NCI-H1694 (cell line): ENCODE measurements at places on chromosomes 2 and 18.
A peak's percentile ranks its signal among the peaks of the same experiment; 100 is the strongest.

- DNase-seq: no peak
Measured at GRCh38 chr2:53568469-53568868, 199.1 kb upstream of the CHAC2 start.

GRCh38 chr2:121124330-121124729, 160.7 kb downstream of the TFCP2L1 start:
- no peak for DNase-seq

- DNase-seq: peak; percentile 57
Measured at GRCh38 chr2:217713395-217714286, 289.2 kb downstream of the TNS1 start.

DNA sequence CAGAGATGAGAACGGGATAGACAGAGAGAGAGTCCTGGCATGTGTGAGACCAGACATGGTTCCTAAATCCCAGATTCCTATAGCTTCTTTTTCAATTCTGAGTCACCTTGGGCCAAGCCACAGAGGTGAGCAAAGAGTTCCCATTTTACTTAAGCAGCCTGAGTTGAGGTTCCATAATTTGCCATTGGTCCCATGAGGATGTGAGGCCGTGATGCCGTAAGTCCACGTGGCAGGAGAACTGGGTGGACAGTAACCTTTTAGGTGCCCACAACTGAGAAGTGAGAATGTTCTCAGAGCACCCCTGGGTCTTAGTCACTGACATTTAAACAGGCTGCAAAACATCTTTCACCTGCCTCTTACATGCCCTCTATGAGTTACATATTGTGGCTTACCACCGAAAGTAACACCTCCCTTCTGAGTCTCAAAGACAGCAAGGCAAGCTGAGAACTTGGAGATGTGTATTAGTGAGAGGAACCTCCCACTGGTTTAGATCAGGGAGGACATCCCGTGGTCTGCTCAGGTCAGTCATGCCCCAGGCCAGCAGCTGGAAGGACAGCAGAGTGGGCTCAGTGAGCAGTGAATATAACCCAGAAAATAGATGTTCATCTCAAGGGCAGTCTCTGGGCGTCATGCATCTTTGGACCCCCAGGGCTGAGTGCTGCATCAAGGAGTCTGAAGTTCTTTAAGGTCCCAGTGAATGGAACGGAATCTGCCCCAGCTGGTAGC, 127.9 kb upstream of the LGALSL start:
- DNase-seq: no peak

GRCh38 chr2:225911019-225911418, 511.5 kb downstream of the NYAP2 start:
- no peak for DNase-seq

DNA sequence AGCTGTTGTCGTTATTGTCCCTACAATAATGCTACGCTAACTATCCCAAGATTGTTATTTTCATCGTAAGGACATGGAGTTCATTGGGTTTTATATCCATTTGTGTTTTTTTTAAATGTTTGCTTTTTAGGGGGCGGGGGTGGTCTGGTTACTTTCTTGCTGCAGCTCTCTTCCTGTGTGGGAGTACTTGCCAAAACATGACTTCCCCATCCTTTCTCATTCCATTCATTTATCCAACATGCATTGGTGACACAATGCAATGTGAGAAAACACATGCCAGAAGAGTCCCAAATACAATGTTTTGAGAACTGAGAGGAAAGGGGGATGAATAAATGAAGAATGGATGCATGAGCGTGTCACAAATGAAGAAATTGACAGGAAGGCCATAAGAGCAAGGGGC, 55.9 kb downstream of the E2F6 start:
- DNase-seq: no peak

GRCh38 chr2:157190151-157190550, 67.4 kb upstream of the GALNT5 start:
- DNase-seq: no peak

DNA sequence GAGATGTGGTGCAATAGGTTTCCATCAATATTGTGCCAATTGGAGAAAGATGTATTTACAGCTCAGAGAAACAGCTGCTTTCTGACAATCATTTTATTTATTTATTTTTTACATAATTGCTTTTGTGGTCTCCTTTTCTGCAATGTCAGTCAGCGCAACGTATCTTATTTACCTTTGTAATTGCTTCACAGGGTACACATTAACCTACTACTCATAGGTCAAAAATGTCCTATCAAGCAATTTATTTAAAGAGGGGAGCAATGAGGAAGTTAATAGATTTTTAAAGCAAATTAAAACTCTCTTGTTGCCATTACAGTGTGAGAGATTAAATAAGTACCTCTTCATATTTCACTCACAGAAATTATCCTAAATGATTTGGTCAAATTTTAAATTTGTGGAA, 291.0 kb downstream of the CALCRL start:
- no peak for DNase-seq

DNA sequence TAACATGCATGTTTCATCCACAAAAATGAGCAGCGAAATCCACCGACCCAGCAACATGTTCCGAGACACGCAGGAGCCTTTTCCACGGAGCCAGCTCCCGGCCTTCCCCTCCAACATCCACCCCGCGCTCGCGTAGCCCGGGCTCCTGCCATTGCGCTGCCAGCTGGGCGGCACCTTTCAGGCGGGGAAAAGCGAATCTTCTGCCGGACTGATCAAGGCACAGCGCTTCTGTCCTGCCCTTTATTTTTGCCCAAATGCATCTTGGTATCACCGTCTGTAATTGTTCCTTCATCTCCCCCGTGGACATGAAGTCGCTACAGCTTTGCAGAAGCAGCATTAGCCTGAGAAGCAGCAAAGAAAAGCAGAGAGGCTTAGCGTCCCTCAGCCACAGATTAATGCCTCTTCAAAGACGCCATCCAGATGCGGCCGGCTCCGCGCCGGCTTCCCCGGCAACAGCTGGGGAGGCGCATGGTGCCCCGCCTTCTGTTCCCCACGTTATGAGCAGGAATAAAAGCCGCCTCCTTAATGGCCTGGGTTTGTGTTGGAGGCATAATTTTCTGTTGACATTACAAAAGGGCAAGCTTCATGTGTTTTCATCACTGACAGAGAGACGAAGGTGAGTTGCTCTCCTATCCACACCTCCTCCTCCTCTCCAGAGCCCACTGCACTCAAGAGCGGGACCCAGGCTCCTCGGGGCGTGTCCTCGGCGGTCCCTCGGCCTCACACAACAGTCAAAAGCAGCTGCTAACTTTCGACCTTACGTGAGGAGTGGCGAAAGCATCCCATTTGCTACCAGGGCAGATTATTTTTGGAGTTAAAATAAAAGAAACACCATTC, 122.1 kb upstream of the SALL3 start:
- no peak for DNase-seq

GRCh38 chr18:78974115-78974761, 5.4 kb upstream of the SALL3 start:
- no peak for DNase-seq

GRCh38 chr2:132754392-132754791, 84.4 kb upstream of the LYPD1 start:
- no peak for DNase-seq

GRCh38 chr2:43464590-43464989, 131.2 kb downstream of the THADA start:
- DNase-seq: no peak

DNA sequence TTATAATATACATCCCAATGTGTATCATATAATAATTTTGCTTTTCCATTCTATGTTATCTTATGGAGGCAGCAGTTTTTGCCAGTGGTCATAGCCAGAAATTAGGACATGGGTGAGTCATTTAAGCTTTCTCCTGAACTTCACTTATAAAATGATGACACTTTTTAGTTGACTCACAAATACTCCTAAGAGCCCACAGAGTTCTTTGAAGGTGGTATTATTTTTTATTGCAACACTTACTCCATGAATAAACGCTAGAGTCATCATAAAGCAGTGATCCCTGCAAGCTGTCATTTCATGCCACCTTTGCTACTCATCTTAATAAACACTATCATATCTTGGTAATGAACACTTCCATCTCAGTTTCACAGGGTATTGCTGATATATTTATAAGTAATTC, 69.9 kb upstream of the MAPRE2 start:
- DNase-seq: no peak

- DNase-seq: peak; percentile 83
Measured at GRCh38 chr2:138829326-138829919, 49.2 kb upstream of the NXPH2 start.

DNA sequence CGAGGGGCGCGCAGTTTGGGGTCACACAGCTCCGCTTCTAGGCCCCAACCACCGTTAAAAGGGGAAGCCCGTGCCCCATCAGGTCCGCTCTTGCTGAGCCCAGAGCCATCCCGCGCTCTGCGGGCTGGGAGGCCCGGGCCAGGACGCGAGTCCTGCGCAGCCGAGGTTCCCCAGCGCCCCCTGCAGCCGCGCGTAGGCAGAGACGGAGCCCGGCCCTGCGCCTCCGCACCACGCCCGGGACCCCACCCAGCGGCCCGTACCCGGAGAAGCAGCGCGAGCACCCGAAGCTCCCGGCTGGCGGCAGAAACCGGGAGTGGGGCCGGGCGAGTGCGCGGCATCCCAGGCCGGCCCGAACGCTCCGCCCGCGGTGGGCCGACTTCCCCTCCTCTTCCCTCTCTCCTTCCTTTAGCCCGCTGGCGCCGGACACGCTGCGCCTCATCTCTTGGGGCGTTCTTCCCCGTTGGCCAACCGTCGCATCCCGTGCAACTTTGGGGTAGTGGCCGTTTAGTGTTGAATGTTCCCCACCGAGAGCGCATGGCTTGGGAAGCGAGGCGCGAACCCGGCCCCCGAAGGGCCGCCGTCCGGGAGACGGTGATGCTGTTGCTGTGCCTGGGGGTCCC, at the start of gene ITGA4:
Gene ITGA4, plus strand, starts transcription at position 266 of the 620 bp plus-strand sequence. Its CDS starts 269 bp downstream, at position 535.
- no peak for DNase-seq

GRCh38 chr18:80109676-80110078, 615 bp downstream of the ADNP2 start:
- no peak for DNase-seq

- DNase-seq: no peak
Measured at GRCh38 chr2:1748741-1749488, 4.6 kb upstream of the PXDN start.

- DNase-seq: peak; percentile 20
Measured at GRCh38 chr2:138373993-138374408, 127.6 kb upstream of the SPOPL start.

DNA sequence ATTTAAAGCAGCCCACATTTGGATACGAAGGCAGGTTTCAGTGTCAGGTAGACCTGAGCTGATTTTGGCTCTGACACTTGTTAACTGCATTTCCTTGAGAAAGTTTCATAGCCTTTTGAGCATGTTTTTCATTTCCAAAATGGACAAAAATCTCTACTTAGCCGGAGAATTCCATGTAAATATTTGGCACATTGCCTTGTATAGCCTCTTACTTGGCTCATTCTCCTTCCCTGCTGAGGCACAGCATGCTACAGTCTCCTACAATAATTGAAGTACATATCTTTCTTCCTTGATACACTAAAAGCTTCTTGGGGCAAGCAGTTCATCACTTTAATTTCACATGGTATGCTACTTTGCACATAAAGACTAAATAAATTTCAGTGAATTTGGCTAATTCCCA, 772.2 kb upstream of the CHAC2 start:
- DNase-seq: no peak

GRCh38 chr2:70907130-70908057, 28.3 kb upstream of the ATP6V1B1 start:
- DNase-seq: no peak

DNA sequence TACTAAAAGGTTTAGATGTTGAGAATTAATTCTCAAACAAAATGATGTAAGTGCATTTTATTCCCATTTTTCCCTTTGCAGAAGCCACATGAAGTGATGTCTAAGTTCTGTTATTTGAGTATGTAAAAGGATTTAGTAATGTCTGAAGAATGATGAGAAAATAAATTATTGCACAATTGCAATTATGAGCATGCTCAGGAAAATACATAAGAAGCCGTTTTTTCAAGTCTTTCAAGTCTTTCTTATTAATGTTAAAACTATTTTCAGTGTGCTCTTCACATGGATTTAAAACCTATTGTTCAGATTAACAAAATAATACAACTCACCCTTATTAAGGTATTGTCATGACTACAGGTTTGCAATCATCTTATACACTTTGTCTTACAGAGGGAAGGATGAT, 331.4 kb upstream of the NETO1 start:
- no peak for DNase-seq

GRCh38 chr18:59911600-59911999, 11.8 kb downstream of the PMAIP1 start:
- DNase-seq: no peak

GRCh38 chr2:102839668-102840388, 78.0 kb downstream of the TMEM182 start:
- peak; percentile 80 for DNase-seq

GRCh38 chr2:16729335-16729734, 63.7 kb upstream of the CYRIA start:
- DNase-seq: no peak
